ENCODE measurements at places on chromosomes 6 and 20. TPM values are rescaled to one million over a fixed set of nuclear protein-coding genes. Genes with fewer than 3 reads are reported as not detected.

Gene RBBP9
- 6.4 TPM for total RNA-seq

Gene KIF25
- total RNA-seq = not detected

DNA sequence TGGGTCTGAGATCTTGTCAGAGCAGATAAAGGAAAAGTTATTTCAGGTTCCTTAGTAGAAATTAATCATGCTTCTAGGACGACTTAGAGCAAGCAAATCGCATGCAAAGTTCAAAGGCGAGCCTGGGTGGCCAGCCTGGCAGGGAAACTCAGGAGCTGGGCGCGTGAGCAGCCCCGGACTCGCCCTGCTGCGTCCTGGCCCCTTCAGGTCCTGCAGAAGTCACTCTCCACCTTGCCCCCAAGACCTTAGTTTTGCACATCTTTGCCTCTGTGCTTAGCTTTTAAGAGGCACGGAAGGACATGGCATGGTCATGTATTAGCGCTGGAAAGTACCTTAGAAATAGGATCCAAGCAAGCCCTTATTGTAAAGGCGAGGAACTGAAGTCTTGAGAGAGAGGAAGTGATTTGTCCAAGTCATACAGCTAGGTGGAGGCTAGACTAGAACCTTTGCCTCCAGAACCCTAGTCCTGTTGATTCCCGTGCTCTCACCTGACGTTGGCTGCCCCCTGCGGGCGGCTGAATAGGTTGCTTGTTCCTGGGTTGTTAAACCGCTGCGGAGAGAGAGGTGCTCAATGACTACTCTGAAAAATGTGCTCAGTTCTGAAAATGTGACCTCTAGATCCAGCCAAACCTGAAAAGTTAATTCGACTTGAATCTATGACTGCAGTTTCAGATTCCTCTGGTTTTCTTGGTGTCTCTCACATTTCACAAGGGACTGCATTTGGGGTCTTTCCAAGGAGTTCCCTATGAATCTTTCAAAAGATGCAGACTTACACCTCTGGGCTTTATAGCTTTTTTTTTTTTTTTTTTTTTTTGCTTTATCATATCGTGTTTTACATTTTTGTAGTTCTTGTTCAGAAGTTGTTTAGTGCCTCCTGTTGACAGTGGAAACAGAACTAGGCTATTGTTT lies 2.7 kb downstream of the MYB start:
- peak; percentile 24 for DNase-seq

Gene TMEM200A
- total RNA-seq = 61.5 TPM

- DNase-seq = peak; percentile 59
Measured at GRCh38 chr6:169092375-169092774, 161.3 kb downstream of the THBS2 start.

DNA sequence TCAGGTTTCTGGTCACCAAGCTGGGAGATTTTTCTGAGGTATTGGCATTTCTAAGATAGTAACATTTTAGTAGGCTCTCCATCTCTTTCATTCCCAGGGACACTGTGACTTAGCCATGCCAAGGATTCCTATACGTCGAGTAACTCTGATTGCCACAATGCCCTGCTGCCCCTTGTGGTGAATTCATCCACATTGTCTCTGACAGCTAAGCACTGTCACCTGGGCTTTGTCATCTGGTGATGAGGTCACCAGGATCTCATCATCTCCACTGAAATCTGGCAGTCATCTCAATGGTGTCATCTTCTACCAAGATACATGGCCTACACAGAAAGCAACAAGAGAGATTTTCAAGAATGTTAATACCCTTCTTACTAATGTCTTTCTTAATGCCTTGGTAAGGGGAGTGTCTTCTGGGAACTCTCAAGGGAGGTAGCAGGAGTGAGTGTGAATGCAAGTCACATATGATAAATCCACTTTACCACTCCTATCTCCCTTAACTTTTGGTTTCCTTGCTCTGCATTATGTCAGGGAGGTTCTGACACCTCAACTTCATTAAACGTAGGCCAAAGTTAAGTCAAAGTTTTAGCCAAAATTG lies 246.7 kb downstream of the CD109 start:
- peak; percentile 18 for DNase-seq

- DNase-seq = no peak
Measured at GRCh38 chr6:98985391-98985790, 37.6 kb upstream of the FBXL4 start.

DNA sequence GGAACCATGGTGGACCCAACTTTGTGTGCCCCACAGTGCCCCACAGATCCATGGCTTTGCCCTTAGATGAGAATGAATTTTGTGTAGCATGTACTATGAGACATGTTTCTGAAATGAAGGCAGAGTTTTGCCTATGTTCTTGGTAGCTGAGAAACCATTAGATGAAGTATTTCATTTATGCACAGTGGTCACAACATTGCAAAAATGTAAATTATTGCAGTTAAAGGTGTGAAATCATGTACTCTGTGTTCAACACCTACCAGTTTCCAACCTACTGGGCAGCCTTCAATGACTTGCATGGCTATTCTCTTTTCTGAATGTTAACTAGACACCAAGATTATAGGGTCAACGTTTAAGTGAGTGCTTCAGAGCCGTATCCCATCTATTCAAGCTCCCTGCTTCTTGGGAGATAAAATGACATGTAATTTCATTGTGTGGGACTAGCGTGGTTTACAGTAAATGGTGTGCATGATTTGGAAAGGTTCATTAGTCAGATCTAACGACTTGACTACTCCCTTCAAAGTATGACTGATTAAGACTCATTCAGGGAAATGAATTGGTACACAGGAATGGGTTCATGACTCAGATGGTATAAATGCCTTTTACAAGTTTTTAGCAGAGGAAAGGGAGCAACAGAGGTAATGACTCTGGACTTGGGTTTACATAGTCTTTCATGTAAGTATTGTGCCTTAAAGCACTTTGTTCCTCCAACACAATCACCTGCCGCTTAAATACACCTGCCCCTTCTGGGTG lies 106.1 kb upstream of the AKIRIN2 start:
- DNase-seq = peak; percentile 28

DNA sequence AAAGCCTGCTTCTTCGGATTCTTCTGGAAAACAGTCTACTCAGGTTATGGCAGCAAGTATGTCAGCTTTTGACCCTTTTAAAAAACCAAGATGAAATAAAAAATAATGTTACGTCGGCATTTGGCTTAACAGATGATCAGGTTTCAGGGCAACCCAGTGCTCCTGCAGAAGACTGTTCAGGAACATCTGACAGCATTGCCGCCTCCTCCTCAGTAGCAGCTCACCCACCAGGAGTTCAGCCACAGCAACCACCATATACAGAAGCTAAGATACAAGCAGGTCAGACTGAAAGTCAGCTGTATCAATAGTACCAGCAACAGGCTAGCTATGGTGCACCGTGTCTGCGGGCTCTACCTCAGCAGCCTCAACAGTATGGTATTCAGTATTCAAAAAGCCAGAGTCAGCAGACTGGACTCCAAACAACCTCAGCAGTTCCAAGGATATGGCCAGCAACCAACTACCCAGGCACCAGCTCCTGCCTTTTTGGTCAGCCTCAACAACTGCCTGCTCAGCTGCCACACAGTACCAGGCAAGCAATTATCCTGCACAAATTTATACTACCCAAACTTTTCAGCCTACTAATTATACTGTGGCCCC lies 51.9 kb downstream of the BTBD9 start:
- DNase-seq = no peak

Gene SSTR4
- total RNA-seq = not detected

DNA sequence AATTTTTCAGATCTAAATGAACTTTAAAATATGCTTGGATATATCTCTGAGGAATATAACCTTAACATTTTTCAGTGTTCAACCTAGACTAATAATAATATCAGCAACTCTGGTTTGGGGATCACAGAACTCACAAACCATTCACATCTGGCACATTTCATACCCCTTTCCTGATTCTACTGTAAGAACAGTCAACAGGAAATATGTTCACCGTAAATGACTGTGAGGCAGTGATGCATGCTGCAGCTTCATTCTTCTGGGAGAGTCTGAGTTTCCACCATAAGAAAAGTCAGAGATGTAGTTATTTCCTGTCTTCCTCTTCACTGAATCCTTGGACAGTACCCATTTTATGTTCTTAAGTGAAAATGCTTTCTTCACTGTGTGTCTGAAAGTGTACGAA lies 134.2 kb upstream of the IFNGR1 start:
- no peak for DNase-seq

GRCh38 chr6:44563397-44563796 lies 175.9 kb downstream of the CDC5L start:
- DNase-seq = no peak

DNA sequence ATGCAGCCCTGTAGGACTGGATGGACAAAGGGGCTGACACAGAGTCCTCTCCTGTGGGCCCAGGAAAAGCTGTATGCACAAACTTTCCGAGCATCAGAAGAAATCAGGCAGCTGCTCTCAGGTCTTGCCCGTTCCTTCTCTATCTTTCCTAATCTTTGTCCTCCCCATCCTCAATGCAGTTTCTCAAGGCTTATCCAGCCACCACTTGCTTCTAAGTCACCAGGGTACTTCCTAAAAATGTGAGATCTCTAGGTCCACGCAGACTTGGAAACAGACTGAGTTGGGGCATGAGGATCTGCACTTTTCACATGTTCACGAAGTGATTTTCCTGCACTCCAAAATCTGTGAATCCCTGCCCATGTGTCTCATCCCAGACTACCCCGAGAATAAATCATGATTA lies 394.5 kb upstream of the SLC35B3 start:
- no peak for DNase-seq

GRCh38 chr6:10395704-10396546 lies 18.9 kb downstream of the TFAP2A start:
- no peak for DNase-seq

DNA sequence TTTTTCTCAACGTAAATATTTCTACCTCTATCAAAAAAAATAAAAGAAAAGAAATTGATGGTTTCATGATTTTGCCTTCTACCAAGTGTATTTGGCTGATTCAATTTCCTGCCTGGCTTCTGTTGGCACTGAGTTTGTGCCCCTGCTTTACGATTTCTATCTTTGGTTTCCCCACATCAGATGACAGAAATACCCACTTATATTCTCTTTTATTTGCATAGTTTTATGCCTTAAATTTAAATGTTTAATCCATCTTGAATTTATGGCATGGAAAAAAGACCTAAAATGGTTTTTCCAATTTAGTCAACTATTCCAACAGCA lies 34.3 kb downstream of the RNF24 start:
- DNase-seq = no peak

GRCh38 chr6:135411849-135412248 lies 85.7 kb downstream of the AHI1 start:
- no peak for DNase-seq

Gene ENPP4
- total RNA-seq = 0.99 TPM

Gene SIRPD
- total RNA-seq = not detected

- no peak for DNase-seq
Measured at GRCh38 chr6:132228894-132229293, 172.4 kb downstream of the MOXD1 start.

- no peak for DNase-seq
Measured at GRCh38 chr6:84601366-84601765, 163.0 kb downstream of the TBX18 start.

Gene CLIC5
- not detected for total RNA-seq

Gene ID4
- 18.0 TPM for total RNA-seq

GRCh38 chr6:39199231-39199940 lies 29.9 kb downstream of the KCNK5 start:
- no peak for DNase-seq

GRCh38 chr20:9490631-9491030 lies 23.8 kb upstream of the LAMP5 start:
- no peak for DNase-seq

Gene CFB
- 32.9 TPM for total RNA-seq

GRCh38 chr6:2194643-2195042 lies 50.8 kb downstream of the GMDS start:
- DNase-seq = no peak

Gene OPRM1
- not detected for total RNA-seq

- no peak for DNase-seq
Measured at GRCh38 chr6:43282060-43282459, 16.0 kb upstream of the SLC22A7 start.

DNA sequence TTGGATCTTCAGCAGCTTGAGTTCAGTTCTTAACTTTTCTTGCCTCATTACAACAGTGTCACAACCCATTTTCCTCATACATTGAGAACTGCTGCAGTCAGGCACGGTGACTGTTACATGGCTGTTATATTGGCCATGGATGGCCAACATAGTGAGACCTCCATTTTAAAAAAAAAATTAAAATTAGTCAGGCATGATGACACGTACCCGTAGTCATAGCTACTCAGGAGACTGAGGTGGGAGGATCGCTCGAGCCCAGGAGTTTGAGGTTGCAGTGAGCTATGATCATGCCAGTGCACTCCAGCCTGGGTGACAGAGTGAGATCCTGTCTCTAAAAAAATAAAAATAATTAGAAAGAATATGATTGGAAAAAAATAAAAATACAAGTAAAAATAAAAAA lies 9.9 kb upstream of the MMP24 start:
- no peak for DNase-seq

DNA sequence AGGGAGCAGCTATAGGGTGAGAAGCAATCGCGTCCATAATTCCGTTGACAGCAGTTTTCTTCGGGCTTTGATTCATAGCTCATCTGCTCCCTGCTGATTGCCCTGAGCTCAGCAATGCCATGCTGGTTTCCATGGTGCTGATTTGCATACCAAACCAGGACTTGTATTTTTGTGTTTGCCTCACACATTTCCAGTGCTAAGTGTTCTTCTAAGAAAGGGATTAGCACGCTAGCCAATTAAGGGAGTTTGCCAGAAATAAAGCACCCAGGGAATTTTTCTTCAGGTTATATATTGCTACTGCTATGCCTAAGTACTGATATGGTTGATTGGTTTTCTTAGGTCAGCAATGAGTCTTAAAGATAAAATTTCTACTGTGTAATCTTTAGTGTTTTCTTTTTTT lies 177.6 kb downstream of the PLCB1 start:
- DNase-seq = no peak

- DNase-seq = peak; percentile 66
Measured at GRCh38 chr6:135546680-135547418, 49.3 kb upstream of the AHI1 start.

GRCh38 chr20:12838261-12838866 lies 170.4 kb upstream of the SPTLC3 start:
- DNase-seq = no peak

DNA sequence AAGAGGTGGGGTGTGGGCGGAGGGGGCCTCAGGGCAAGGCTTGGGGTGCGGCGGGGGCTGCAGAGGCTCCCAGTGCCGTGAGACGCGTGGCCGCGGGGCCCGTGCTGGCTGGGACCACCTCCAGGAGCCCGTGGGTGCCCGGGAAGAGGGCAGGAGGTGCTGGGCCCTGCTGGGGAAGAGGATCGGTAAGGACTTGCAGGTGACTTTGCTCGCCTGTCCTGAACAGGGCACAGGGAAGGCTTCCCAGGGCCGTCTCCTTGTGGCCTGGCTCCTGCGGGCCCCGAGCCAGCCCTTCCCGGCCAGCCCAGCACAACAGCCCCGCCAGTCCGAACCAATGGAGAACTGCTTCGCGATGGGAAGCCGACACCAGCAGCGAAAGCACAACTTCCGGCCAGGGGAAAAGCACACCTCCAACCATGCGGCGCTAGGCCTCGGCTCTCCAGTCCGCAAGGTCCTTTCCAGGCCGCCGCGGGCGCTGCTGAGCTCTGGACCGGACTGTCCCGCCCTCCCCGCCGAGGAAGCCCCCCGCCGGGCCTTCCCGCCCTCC lies 32.3 kb downstream of the IRF4 start:
- no peak for DNase-seq

All from fibroblast of the aortic adventitia (primary cell).